ENCODE measurements at places on chromosomes 7 and 10. TPM values are rescaled to one million over a fixed set of nuclear protein-coding genes. Genes with fewer than 3 reads are reported as not detected.

OR6V1 gene
- total RNA-seq, result not detected

STEAP4 gene
- 3.1 TPM for total RNA-seq

ACSL5 gene
- 16.3 TPM for total RNA-seq

SFTPA1 gene
- 525 TPM for total RNA-seq

BET1 gene
- total RNA-seq, result 4.1 TPM

PAX4 gene
- not detected for total RNA-seq

PTEN gene
- 135 TPM for total RNA-seq

DNA sequence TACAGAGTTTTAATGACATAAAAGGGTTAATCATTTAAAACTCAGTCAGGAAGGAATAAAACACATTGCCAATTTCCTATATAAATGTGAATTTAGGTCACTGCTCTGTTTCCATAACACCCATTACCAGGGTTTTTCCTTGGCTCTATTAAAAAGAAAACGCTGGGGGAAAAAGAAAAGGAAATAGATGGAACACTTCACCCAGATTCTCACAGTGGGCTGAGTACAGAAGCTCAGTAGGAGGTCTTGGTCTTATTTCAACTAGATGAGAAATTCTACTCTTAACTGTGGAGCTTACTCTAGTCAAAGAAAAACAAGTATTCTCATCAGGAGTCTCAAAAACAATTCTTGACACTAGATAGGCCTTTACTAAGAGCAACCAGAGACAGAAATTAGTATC, 36.5 kb downstream of the GLUD1 start:
- no peak for DNase-seq

- no peak for DNase-seq
These were observed 31.2 kb upstream of the COMTD1 start for GRCh38 chr10:75266945-75267344.

GRCh38 chr7:128115821-128116723, 84.8 kb upstream of the LRRC4 start:
- no peak for DNase-seq

- DNase-seq, result no peak
These were observed 117.6 kb downstream of the LRRC4 start for GRCh38 chr7:127913686-127914085.

GRCh38 chr10:13658871-13659685, 72.3 kb downstream of the PRPF18 start:
- DNase-seq, result no peak

All from stomach (tissue), 19 donors.